ENCODE measurements at places on chromosomes 6 and 20.
A peak's percentile ranks its signal among the peaks of the same experiment; 100 is the strongest.

- DNase-seq = no peak
These were observed 295.8 kb downstream of the BCKDHB start for GRCh38 chr6:80402266-80402665.

GRCh38 chr6:167507376-167507945 lies 182.6 kb downstream of the TTLL2 start:
- DNase-seq = no peak

GRCh38 chr20:14882157-14882556 lies 544.7 kb upstream of the FLRT3 start:
- no peak for DNase-seq

DNA sequence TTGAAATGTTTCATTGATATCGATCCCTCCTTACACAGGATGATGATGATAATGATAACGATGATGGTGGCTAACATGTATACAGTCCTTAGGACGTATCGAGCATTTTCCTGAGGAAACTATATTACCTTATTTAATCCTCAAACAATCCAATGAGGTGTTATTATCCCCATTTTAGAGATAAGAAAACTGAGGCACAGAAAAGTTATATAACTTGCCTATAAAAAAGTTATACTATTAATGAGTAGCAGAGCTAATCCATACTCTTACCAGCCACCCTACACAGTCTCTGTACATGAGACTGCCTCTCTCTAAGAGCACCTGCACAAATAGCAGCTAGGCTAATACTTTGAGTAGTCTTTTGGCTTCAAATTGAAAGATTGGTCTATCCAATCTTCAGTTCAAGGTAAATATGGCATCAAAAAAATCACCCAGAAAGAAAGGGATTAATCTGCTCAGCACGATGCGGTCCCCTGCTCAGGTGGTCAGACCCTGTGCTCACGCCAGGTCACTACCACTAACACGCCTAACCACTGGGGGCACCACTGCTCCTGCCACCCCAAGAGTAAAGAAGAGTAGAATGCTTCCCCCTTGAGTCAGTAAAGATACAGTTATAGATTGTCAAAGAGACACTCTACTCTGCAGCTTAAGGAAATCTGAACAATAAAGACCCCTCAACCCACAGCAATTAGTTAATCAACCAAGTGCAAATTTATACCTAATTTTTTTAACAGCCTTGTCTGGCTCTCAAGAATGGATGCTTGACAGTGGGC lies 15.0 kb downstream of the GABBR1 start:
- DNase-seq = no peak

DNA sequence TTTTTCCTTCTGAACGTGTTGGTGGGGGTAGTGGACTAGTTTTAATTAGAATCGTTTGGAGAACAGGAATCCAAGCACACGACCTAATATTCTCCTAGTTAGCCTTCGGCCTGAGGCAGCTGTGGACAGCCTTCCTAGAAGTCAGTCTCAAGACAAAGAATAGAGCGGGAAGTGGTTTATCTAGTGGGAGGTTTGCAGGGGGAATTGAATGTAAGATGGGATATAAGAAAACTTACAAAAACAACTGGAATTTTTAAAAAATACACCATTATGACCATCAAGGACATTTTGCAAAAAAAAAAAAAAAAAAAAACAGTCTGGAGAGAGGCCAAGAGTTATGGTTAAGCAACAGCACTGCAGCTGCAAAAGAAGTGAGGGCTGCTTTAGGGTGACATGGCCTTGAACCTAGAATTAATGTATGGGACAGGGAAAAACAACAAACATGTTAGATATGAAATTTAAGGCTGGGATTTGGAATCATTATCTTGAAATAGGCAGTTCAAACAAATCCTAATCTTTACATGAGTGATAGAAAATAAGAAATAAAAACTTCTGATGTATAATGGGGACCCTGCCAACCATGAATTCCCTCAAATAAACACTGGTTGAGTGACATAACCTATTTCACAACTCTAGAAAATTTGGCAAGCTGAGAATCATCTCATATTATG lies 40.2 kb downstream of the PLAGL1 start:
- no peak for DNase-seq

DNA sequence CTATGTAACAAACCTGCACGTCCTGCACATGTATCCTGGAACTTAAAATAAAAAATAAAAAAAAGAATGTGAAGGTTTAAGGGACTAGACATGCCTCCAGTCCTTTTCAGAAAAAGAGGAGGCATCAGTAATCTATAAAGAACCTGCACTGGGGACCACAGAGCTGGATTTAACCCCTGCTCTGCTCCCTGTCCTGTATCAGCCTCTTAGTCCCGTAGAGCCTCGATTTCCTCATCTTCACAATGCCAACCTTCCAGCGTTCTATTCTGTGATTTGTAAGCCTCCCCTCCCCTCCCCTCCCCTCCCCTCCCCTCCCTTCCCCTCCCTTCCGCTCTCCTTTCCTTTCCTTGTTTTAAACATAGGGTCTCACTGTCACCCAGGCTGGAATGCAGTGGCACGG lies 31.1 kb upstream of the TMEM181 start:
- DNase-seq = no peak

GRCh38 chr6:160010067-160010466 lies 41.2 kb downstream of the IGF2R start:
- DNase-seq = peak; percentile 91

DNA sequence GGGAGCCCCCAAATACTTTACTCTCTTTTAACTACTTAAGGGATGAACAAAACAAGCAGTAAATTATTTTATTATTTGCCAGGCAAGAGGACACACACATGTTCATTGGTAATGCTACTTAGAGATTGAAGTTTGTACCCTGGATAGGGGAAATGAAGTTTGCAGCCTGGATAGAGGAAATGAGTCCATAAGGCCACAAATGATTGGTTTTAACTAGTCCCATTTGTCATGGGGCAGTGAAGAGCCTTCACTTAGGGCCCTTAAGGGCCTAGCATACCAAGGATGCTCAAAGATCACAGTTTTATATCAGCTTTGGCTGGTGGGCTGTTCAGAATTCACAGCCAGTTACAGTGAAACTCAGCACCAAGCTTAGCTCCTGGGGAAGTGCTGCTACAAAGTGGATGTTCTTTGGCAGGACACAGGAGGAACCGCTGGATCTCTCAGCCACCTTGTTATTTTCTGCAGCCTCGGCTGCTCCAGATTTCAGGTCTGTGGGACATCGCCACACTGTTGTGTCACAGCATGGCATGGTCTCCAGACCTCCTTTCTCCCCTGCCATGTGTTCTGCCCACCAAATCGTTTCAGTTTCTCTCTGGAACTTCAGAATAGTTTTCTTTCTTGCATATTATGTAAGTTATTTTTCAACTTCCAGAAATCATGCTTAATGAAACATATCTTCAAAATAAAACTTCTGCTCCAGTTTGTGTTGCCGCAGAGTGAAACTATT lies 41.8 kb downstream of the NCOA7 start:
- no peak for DNase-seq

DNA sequence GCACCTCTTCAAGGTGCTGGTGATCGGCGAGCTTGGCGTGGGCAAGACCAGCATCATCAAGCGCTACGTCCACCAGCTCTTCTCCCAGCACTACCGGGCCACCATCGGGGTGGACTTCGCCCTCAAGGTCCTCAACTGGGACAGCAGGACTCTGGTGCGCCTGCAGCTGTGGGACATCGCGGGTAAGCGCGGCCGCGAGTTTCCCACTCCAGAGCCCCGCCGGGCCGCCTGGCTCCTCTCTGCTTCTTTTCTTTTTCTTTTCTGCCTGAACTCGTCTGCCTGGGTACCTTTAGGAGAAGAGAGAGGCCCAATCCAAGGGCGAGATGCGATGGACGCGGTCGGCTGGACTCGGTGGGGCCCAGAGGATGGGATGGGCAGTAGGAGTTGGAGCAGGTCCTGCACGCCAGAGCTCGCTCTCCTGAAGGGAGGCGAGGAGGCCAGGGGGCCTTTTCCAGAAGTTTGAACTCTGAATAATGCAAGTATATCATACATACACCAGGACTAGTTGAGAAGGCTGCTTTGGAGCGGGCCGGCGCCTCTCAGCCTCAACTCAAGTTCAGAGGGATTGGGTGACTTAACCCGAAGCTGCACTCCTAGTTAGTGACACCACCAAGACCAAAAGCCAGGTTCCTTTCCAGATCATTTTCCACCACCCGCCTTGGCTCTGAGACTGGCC lies 445 bp downstream of the RAB32 start:
- DNase-seq = peak; percentile 63

DNA sequence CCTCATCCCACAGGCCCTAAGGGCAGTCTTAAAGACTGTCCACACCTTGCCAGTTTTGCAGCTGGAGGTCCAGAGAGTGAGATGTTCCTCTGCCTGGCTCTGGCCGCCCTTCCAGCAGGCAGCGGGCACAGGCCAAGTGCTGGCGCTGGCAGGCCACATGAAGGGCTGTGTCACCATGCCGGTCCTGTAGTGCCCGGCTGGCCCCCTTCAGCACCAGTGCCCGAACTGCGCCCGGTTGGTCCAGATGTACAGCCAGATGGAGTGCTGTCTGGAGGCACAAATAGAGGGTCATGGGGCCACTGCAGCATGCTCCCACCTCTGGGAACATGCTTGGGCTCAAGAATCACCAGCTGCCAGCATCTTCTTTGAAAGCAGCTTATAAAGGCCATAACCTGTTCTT lies 3.8 kb downstream of the NFKBIE start:
- DNase-seq = no peak

- no peak for DNase-seq
These were observed 76.2 kb upstream of the OLIG3 start for GRCh38 chr6:137570393-137570792.

GRCh38 chr6:136337121-136337520 lies 47.5 kb upstream of the BCLAF1 start:
- DNase-seq = no peak

DNA sequence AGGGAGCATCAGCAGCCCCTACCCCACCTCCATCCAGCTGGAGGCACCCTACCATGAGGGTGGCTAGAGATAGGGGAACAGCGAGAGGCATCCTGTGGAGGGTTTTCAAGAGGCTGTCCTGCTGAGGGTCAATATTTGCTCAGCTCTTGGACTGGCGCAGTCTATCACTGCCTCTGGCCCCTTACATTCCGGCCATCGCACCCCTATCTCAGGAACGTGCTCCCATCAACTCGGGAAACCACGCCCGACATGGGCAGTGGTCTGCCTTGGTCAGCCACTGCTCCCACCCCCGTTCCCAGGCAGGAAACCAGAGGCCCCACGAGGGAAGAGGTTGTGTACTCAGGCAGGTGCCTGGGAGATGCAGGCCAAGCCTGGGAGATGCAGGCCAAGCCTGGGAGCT lies 57.9 kb downstream of the VEGFA start:
- no peak for DNase-seq

- no peak for DNase-seq
These were observed 140.3 kb downstream of the NFATC2 start for GRCh38 chr20:51402201-51402600.

- DNase-seq = no peak
These were observed 69.0 kb upstream of the CNKSR3 start for GRCh38 chr6:154579485-154579884.

- DNase-seq = no peak
These were observed 61.0 kb downstream of the DZANK1 start for GRCh38 chr20:18405826-18406225.

- DNase-seq = no peak
These were observed 59.2 kb downstream of the SNRNP48 start for GRCh38 chr6:7649037-7649810.

DNA sequence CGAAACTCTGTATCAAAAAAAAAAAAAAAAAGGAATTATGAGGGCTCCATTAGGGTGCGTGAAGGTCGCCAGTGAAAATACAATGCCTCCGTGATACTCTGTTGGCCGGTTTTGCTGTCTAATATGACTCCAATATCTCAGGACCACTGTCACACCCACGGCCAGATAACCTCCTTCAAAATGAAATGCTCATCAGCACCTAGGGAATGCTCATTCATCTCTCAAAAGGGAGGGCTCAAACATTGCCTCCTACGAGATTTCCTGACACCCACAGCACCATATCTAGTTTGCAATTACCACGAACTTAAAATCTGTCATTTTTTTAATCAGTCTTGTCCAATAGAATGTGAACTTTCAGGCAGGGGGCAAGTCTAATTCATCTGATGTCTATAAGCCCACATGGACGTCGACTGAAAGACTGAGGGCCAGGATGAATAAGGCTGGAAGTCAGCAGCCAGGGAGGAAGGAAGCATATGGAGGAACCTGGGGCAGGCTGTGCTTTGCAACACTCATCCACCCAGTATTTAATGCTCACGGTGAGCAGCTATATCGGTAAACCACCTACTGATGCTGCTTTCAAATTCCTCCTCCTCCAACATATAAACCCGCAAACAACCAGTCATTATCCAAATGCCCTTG lies 42.8 kb downstream of the MAP3K5 start:
- no peak for DNase-seq

Data from muscle of arm (tissue), 14 donors.